ENCODE measurements at places on chromosomes 2 and 18.

DNA sequence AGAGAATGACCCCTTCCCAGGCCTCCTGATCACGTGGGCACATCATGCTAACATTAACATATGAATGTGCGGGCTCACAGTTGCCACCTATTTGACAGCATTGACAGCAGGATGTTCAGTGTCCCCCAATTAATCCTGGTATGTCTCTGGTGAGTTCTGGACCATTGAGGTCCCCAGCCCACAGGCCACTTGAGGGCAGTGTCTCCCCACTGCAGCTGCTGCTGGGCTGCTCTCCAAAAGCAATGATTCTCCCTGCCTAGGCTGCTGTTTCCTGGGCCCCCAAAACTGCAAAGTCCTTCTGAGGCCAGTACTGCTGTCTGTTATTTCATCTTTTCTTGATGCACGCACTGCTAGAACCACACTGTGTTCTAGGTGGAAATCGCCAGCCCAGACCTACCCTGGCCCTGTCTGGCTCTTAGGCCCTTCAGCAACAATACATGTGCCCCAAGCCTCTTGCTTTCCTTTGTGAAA, 52.7 kb upstream of the MAPK4 start:
- DNase-seq = peak; percentile 16

- DNase-seq = no peak
Measured at GRCh38 chr18:41119031-41119430, 836.0 kb upstream of the PIK3C3 start.

GRCh38 chr2:156464106-156464505, 27.9 kb downstream of the GPD2 start:
- DNase-seq = no peak

DNA sequence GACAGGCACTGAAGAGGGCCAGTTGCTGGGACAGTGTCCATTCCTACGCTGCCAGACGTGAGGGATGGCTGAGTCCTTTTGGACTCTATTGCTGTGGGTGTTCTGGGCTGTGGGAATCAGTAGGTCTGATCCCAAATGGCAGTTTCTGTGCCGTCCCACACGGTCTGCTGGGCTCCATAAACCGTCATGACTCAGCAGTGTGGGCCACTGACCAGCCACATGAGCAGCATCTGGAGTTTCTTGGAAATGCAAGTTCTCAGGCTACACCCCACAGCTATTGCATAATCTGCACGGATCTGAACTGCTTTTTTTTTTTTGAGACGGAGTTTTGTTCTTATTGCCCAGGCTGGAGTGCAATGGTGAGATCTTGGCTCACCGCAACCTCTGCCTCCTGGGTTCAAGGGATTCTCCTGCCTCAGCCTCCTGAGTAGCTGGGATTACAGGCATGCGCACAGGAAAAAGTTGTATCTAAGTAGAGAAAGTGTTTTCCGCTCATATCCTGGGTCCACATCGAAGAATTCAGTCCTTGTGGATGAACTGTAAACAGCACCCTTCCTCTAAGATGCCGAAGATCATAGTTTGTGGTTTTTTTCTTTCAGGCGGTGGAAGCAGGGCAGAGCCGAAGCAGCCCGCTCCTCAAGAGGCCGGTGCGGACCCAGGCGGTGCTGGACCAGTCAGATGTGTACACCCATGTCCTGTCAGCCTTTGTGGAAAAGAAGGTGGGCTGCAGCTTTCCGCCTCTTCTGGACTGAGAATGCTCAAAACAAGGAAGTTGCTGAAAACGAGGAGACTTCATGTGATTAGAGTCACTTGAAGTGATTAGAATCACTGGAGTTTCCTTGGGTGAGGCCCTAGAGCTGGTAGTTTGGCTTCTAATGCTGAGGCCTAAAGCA, 25.5 kb downstream of the RMC1 start:
- peak; percentile 60 for DNase-seq

- DNase-seq = no peak
Measured at GRCh38 chr18:56421647-56422046, 216.7 kb downstream of the TXNL1 start.

DNA sequence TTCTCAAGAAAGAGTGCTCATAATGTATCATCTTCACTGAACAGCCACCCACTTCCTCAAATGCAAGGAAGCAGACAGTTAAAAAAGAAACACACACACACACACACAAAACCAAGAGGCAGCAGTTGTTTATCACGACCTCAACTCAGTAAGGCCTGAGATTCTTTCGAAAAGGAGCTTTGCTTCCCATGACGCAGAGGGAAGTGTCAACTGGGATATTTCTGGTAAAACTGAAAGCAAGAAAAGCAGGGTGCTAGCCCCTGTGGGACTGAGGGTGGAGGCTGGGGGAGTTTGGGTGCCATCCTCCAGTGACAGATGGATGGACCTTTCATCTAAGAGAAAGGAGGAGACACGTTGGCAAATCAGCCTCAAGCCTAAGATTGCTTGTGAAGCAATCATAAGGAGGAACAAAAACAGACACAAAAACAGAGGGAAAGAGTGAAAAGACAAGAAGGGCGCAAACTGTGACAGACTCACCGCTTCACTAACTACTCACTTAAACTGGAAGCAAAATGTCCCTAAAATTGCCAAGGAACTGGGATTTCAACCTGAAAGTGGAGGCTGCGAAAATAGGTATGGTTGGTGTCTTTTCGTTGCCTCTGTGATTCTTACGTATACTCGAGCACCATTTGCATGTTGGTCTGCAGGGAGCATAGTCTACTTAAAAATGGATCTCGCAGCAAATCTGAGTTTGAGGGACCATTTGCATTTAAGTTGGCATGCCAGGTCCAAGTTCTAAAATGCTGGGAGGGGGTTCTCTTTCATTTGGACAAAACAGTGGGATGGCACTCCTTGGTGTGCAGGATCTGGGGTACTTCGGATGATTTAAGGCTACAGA, at the start of gene ARHGAP25:
Gene ARHGAP25 (plus strand): TSS at position 124 of the 838 bp plus-strand sequence. CDS start 389 bp downstream, at position 513.
- no peak for DNase-seq

- DNase-seq = no peak
Measured at GRCh38 chr18:65547046-65547445, 203.8 kb upstream of the CDH7 start.

GRCh38 chr2:118006326-118006725, 7.5 kb downstream of the CCDC93 start:
- DNase-seq = no peak

DNA sequence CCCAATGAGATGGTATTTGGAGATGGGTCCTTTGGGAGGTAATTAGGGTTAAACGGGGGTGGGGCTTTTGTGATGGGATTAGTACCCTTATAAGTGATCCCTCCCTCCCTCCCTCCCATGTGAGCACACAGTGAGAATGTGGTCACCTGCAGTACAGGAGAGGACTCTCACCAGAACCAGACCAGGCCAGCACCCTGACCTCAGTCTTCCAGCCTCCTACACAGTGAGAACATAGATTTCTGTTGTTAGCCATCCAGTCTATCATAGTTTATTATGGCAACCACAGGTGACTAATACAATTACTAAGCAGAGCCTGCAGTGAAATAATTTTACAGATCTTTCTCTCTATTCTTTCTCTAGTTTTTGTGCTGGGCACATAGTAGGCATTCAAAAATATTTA, 137.7 kb upstream of the PKDCC start:
- DNase-seq = no peak

DNA sequence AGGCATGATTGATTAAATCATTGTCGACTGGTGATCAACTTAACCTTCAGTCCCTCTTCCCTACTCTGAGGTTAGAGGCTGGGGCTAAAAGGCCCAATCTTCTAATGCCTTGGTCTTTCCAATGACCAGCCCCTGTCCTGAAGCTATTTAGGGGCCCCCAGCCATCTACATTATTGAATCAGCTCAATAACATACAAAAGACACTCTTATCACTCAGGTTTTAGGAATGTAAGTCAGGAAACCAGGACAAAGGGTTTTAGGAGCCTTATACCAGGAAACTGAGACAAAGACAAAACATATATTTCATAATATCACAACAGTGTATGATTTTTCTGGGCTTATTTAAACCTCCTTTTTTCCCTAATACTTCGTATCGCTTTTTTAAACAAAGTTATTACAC, 198.6 kb downstream of the RNF152 start:
- no peak for DNase-seq

GRCh38 chr2:229273723-229274338, 2.7 kb upstream of the PID1 start:
- peak; percentile 51 for DNase-seq

- DNase-seq = no peak
Measured at GRCh38 chr2:135132314-135132713, 80.2 kb downstream of the RAB3GAP1 start.

GRCh38 chr2:23478933-23479683, 94.1 kb downstream of the KLHL29 start:
- no peak for DNase-seq

DNA sequence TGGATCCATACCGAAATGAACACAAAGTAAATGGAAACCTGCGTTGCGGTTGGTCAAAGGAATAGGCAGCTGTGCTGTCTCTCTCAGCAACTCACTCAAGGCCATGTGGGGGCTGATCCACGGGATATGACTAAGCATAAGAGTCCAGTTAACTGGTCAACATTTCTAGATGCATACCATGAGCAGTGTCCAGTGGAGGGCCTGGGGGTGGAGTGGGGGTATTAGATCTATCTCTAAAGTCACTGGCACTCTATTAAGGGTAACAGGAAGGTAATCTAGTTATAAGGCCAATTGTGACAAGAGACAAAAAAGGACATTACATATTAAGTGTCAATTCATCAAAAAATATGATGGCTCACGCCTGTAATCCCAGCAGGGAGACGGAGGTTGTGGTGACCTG, 136.8 kb downstream of the TTC32 start:
- no peak for DNase-seq

DNA sequence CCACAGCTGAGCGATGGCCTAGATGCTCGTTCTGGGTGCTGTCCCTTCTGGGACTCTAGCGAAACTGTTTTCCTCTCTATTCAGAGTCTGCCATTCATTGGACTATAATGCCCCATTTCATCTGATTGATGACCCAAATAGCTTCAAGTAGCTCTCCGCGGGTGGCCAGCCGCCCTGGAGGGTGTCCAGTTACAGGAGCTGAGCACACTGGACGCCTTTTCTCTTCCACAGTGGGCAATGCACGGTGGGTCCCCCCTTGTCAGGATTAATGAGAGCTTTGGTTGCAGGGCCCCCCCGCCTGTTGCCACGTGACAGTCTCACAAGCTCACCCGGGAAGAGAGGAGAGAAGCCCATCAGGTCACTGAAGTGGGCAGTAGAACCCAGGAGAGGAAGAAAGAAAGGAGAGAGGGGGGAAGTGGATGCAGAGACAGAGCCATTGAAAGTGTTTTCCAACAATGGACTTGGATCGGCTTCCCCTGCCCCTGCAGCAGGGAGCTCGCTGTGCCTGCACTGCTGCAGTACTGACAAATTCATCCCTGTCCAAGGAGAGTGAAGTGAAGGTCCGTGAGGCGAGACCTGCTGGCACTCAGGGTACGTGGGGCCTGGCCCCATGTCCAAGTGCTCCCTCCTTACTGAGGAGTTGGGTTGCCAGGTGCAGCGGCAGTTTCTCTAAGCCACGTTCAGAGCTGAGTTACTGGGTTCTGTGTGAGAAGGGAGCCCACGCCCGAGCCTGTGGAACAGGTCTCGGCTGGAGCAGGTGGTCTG, 44.8 kb downstream of the DIPK1C start:
- DNase-seq = no peak

- no peak for DNase-seq
Measured at GRCh38 chr18:5282770-5283169, 12.8 kb downstream of the ZBTB14 start.

- no peak for DNase-seq
Measured at GRCh38 chr2:220127311-220127710, 499.9 kb downstream of the SLC4A3 start.

DNA sequence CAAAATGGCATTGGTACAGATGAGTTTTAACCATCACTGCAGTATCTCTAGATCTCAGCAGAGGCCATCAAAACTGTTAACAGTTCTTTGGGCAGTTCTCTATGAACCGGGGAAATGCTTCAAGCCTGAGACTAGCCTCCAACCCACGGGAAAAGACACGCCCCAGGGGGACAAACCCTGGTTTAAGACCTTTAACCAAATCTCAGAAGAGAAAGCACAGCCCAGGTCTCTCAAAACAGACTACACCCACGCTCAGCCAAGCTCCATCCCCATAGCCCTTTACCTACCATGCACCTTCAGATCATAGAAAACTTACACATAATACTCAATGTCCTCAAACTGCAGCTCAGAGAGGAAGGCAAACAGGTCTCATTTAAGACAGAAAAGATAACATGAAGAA, 78.3 kb downstream of the TMEM163 start:
- DNase-seq = no peak

DNA sequence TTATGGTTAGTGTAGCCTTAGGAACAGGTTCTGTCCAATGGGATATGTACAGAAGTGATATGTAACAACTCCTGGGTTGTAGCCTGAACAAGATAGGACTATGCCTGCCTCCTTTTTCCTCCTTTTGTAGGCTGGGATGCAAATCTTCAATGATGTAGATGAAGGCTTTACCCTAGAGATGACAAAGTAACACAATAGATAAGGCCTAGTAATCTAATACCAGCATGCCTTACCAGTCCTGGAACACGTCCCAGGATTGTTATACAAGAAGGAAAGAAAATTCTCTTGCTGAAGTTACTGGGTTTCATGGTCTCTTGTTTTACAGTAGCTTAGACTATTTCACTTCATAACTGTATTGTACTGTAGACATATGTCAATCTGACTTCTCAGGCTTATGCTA, 192.1 kb downstream of the OTX1 start:
- no peak for DNase-seq

GRCh38 chr2:180040146-180040925, 33.2 kb upstream of the CWC22 start:
- no peak for DNase-seq

- DNase-seq = no peak
Measured at GRCh38 chr2:224999754-225000153, 42.5 kb downstream of the DOCK10 start.

DNA sequence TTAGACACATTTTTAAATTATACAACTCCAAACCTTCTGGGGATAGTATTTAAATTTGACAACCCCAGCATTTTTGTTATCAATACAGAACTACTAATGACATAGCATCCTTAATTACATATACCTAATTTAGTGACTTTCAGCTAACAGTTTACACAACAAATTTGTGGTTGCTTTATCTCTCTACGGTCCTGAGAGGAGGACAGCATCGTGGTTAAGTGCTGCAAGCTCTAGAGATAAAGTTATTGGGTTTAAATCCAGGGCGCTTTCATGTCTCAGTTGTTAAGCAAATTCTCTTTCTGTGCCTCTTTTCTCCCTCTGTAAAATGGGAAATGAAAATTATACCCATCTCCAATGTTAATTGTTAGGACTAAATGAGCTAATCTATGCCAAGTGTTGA, 129.3 kb downstream of the METTL4 start:
- no peak for DNase-seq
